Activated T-helper 1 cell treated with anti-CD3 and anti-CD28 coated beads, Interleukin-2, amount 50 U/mL, for 16 hours (primary cell): ENCODE measurements at places on chromosomes 2 and 18.

- DNase-seq = no peak
These were observed 36.4 kb downstream of the WDSUB1 start for GRCh38 chr2:159249990-159250715.

- DNase-seq = no peak
These were observed 49.3 kb downstream of the ALPK2 start for GRCh38 chr18:58579561-58580047.

DNA sequence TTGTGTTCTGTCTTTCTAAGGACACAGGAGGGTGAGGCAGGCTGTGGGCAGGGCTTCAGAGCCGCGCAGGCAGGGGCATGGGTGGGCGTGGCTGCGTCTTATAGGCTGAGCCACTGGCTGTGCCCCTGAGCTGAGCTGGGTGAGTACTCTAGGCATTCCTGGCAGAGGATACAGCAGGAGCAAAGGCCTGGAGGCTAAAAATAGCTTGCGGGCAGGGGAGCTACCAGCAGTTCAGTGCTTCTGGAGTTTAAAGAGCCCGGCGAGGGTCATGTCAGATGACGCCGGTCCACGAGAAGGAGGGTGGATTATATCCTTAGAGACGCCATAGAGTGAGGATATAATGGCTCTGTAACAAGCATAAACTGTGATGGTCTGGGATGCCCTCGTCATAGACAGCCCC, 31.5 kb upstream of the PDIA6 start:
- no peak for DNase-seq

GRCh38 chr2:157221394-157221988, 36.0 kb upstream of the GALNT5 start:
- DNase-seq = no peak

DNA sequence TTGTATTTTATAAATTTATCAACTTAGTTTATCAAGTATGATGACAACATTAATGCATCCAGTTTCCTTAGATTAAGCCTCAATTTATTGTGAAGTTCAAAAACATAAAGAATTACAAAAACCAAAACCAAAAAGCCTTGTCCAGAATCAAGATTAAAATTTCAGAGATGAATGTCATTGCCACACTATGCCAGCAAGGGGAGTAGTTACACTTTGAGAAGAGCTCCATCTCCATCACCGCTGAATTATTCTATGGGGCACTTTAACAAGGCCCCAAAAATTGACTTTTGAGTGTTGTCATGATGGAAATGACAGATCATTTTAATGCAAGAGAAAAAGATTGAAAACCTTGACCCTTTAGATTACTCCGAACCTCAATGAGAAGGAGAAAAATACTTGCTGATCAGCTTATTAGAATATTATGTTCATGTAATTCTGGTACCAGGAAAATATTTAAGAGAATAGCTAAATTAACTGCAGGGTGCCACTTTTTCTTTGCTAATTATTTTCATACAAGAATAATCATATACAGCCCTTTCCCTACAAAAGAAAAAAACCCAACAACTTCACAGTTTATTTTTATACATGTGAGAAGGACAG, 152.5 kb upstream of the AQP4 start:
- DNase-seq = no peak

DNA sequence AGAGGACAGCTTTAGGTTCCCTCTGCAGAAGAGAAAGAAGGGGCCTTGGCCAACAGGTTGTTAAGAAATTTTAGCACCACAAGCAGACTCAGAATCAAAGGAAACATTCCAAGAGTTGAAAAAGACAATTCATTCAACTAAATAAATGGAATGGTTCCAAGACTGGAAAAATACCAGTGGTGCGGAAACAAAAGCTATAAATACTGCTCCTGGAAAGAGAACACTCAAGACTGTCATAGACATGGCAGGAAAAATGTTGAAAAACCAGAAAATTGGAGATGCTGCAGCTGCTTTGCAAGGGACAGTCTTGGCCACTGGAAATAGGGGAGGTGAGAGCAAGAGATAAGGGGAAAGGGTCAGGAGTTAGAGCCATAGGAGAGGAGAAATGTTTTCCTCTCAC, 312.7 kb upstream of the CYRIA start:
- no peak for DNase-seq

- DNase-seq = no peak
These were observed 194.7 kb upstream of the ERBB4 start for GRCh38 chr2:212733273-212733672.

DNA sequence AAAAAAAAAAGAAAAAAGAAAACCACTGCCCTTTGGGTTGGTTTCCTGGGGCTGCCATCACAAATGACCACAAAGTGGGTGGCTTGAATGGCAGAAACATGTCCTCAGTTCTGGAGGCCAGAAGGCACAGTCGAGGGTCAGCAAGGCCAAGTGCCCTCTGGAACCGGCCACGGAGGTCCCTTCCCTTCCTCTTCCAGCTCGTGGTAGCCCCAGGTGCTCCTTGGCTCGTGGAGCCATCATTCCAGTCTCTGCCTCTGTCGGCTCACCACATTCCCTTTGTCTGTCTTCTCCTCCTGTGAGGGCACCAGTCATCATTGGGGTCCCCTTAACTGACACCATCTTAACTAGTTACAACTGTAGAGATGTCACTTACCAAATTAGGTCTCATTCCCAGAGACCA, 8.5 kb upstream of the NFATC1 start:
- DNase-seq = no peak

- DNase-seq = no peak
These were observed 21.3 kb upstream of the ACKR3 start for GRCh38 chr2:236548179-236548921.
